ENCODE measurements at places on chromosomes 16 and 17.

DNA sequence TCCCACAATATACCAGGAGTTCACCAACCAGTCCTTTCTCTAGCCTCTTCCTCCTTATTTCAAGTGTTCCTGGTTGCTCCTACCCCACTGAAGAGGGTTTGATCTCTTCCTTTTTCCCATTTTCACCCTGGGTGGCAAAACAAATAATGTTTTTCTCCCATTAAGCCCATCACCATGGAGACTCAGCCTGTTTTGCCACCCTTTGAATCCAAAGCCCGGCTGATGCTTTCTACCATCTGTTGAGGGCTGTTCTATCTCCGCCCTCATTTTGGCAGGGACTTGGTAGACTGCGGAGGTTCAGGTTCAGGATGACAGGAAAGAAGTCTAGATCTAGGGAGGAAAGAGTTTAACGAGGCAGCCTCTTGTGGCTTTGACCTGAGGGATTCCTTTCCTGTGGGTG lies 2.6 kb downstream of the DNAH2 start:
- peaks cover 35% of the 10 kb centered on the region for H3K4me1 ChIP-seq
- H3K36me3 ChIP-seq = no peaks in the 10 kb centered on the region
- no peak overlapping the region for H3K4me3 ChIP-seq

- H3K4me1 ChIP-seq = peaks cover 5% of the 10 kb centered on the region
- peaks cover 15% of the 10 kb centered on the region for H3K27me3 ChIP-seq
- H3K4me3 ChIP-seq = no peak overlapping the region
- DNase-seq = no peak
- no peaks in the 10 kb centered on the region for H3K36me3 ChIP-seq
- no peak overlapping the region for H3K27ac ChIP-seq
Measured at GRCh38 chr16:66910175-66910940, 8.3 kb downstream of the CDH16 start.

- peaks cover 3% of the 10 kb centered on the region for H3K36me3 ChIP-seq
- no peak overlapping the region for H3K27ac ChIP-seq
- no peaks in the 10 kb centered on the region for H3K27me3 ChIP-seq
- no peaks in the 10 kb centered on the region for H3K4me1 ChIP-seq
- DNase-seq = no peak
Measured at GRCh38 chr16:47408491-47408890, 52.4 kb downstream of the ITFG1 start.

- no peak overlapping the region for H3K27ac ChIP-seq
- H3K4me1 ChIP-seq = peaks cover 7% of the 10 kb centered on the region
- no peak overlapping the region for H3K4me3 ChIP-seq
- H3K27me3 ChIP-seq = no peaks in the 10 kb centered on the region
- H3K36me3 ChIP-seq = no peaks in the 10 kb centered on the region
- DNase-seq = no peak
Measured at GRCh38 chr17:72008236-72008876, 112.5 kb upstream of the SOX9 start.

DNA sequence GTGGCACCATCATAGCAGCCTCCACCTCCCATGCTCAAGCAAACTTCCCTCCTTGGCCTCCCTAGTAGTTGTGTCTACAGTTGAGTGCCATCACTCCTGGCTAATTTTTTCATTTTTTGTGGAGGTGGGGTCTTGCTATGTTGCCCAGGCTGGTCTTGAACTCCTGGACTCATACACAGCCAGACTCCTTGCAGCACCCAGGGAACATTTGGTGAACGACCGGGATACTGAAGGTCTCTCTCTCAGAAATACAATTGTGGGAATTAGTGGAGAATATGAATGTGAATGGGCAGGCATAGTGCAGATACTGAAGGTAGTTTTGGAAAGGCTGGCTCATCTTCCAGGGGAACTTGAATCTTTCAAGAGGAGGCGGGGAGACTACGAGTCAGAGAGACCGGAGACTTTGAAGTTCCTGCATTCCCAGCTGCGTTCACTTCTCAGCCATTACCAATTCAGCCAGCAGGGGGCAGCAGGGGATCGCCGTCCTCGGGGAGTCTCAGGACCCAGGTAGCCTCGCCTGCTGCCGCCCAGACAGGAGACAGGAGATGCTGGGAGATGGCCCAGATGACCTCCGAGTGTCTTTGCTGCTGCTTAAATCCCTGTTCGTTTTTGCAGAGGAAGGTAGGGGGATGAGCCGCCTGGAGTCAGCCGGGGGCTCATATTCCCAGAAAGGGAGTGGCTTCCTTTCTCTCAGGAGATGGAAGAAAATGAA lies 68.6 kb downstream of the HAPSTR1 start:
- no peaks in the 10 kb centered on the region for H3K36me3 ChIP-seq
- peaks cover 30% of the 10 kb centered on the region for H3K4me1 ChIP-seq
- H3K27ac ChIP-seq = no peak overlapping the region
- peak; percentile 87 for DNase-seq

DNA sequence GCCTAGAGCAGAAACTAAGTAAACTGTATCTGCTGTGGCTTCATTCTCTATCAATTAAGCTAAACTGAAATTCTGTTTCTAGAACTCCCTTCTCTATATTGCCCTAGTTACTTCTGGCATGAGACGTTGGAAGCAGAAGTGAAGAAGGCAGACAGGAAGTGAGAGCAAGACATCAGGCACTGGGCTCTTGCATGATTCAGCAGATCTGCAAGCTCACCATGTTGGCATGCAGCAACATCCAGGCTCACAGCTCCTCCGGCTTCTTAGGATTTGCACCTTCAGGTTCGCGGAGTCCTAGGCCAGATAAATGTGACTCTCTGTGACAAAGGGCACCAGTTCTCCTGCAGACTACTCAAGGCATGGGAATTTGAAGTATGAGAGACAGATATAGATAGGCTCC lies 148.3 kb downstream of the CDH8 start:
- no peak overlapping the region for H3K27ac ChIP-seq
- H3K27me3 ChIP-seq = no peaks in the 10 kb centered on the region
- peaks cover 8% of the 10 kb centered on the region for H3K36me3 ChIP-seq
- peaks cover 4% of the 10 kb centered on the region for H3K4me1 ChIP-seq

- H3K4me3 ChIP-seq = no peak overlapping the region
- peaks cover 14% of the 10 kb centered on the region for H3K4me1 ChIP-seq
- peaks cover 30% of the 10 kb centered on the region for H3K27me3 ChIP-seq
Measured at GRCh38 chr17:45904866-45905265, 10.5 kb downstream of the MAPT start.

DNA sequence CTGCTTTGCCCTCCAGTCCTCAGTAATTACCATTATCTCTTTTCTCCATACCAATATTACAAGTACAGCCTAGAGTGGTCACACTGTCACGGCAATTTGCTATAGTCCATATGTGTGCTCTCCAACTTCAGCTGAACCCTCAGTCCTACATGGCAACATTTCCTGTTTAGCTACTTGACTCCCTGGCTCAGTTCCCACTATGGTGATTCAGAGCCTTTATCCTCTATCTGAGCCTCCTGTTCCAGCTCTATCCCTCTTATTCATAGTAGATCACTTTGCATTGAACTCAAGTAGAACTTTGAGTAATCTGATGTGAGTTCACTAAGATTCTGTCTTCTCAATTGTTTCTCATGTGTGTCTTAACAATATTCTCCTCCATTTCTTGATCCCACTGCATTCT lies 43.7 kb upstream of the GOSR1 start:
- no peak overlapping the region for H3K27ac ChIP-seq
- H3K27me3 ChIP-seq = no peaks in the 10 kb centered on the region
- no peaks in the 10 kb centered on the region for H3K36me3 ChIP-seq
- DNase-seq = no peak
- no peaks in the 10 kb centered on the region for H3K4me1 ChIP-seq
- no peak overlapping the region for H3K4me3 ChIP-seq

DNA sequence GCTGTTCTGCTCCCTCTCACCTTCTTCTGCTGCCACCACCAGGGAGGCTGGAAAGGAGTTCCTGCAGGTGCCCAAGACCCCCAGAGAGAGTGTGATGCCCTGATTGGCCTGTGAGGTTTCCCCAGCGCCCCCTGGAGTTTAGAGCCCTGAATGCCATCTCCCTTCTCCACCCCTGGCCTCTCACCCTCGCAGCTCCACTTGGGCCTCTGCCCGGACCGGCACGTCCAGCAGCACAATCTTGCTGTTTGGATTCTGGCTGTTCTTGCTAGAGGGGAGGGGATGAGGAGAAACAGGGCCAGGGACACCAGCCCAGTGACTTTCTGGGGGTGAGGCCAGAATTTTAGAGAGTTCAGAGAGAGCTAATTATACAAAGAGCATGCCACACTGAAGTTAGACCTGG lies 12.5 kb upstream of the FAM171A2 start:
- peaks cover 5% of the 10 kb centered on the region for H3K27me3 ChIP-seq
- H3K27ac ChIP-seq = no peak overlapping the region
- DNase-seq = peak; percentile 74
- H3K4me1 ChIP-seq = peaks cover 27% of the 10 kb centered on the region
- no peaks in the 10 kb centered on the region for H3K36me3 ChIP-seq

DNA sequence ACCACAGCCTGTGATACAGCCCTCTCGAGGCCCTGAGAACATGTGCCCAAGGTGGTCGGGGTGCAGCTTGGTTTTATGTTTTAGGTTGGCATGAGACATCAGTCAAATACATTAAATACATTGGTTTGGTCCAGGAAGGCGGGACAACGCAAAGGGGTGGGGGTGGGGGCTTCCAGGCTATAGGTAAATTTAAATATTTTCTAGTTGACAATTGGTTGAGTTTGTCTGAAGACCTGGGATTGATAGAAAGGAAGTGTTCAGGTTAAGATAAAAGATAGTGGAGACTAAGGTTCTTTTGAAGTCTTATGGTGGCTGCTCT lies 1.2 kb upstream of the ZKSCAN2 start:
- no peaks in the 10 kb centered on the region for H3K27me3 ChIP-seq
- H3K4me1 ChIP-seq = peaks cover 36% of the 10 kb centered on the region
- no peak for DNase-seq
- peak overlapping the region; percentile 97 for H3K27ac ChIP-seq
- peak overlapping the region; percentile 92 for H3K4me3 ChIP-seq

GRCh38 chr17:6994666-6995256 lies 1.1 kb upstream of the ALOX12 start:
- H3K36me3 ChIP-seq = 0 out of 2 replicates have a peak, but pooled peaks cover 5% of the 10 kb centered on the region
- peaks cover 55% of the 10 kb centered on the region for H3K27me3 ChIP-seq
- peak overlapping the region; percentile 77 for H3K4me3 ChIP-seq

GRCh38 chr17:79852748-79853147 lies 13.5 kb upstream of the CBX4 start:
- H3K4me1 ChIP-seq = peaks cover 3% of the 10 kb centered on the region
- H3K36me3 ChIP-seq = no peaks in the 10 kb centered on the region
- peaks cover 17% of the 10 kb centered on the region for H3K27me3 ChIP-seq

GRCh38 chr17:43854498-43854897 lies 7.5 kb downstream of the CD300LG start:
- no peak overlapping the region for H3K4me3 ChIP-seq
- H3K36me3 ChIP-seq = no peaks in the 10 kb centered on the region
- H3K27me3 ChIP-seq = peaks cover 6% of the 10 kb centered on the region
- DNase-seq = no peak
- H3K27ac ChIP-seq = no peak overlapping the region
- H3K4me1 ChIP-seq = no peaks in the 10 kb centered on the region

GRCh38 chr16:87471278-87472141 lies 21.3 kb downstream of the ZCCHC14 start:
- no peaks in the 10 kb centered on the region for H3K27me3 ChIP-seq
- peaks cover 24% of the 10 kb centered on the region for H3K4me1 ChIP-seq
- DNase-seq = no peak
- no peaks in the 10 kb centered on the region for H3K36me3 ChIP-seq
- H3K4me3 ChIP-seq = no peak overlapping the region

DNA sequence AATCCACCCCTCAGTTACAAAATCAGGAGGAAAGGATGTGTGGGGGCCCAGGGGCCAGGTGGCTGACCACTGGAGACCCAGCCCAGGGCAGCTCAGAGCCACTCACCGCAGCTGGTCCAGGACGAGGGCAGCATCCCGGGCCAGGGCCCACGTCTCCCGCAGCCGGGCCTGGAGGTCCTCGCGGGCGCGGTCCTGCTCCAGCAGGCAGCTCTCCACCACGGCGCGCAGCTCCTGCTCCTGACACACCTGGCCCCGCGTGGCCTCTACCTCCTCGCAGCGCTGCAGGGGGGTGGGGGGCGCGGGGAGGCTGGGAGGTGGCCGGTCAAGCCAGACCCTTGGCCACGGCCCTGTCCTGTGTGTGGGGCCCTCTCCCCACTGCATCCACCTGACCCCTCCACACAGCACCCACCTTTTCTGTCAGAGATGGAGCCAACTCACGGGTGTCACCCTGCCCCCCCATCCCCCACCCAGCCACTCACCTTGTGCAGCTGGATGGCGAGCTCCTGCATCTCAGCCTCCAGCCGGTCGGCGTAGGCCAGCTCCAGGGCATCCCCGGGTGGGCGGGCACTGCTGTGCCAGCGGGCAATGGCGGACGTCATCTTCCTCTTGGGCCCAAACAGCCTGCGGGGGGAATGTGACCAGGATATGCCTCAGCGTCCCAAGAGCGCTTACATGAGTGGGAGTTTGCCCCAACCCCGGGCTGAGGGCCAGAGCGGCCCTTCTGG lies 5.1 kb downstream of the NUDT16L1 start:
- no peaks in the 10 kb centered on the region for H3K27me3 ChIP-seq
- H3K4me3 ChIP-seq = no peak overlapping the region
- peaks cover 15% of the 10 kb centered on the region for H3K36me3 ChIP-seq
- no peak for DNase-seq
- H3K27ac ChIP-seq = no peak overlapping the region

GRCh38 chr17:73155410-73156165 lies 9.2 kb upstream of the SSTR2 start:
- no peaks in the 10 kb centered on the region for H3K27me3 ChIP-seq
- DNase-seq = peak; percentile 26
- H3K27ac ChIP-seq = no peak overlapping the region
- H3K4me1 ChIP-seq = peaks cover 33% of the 10 kb centered on the region

GRCh38 chr17:62761884-62762283 lies 46.2 kb downstream of the MARCHF10 start:
- H3K27me3 ChIP-seq = peaks cover 3% of the 10 kb centered on the region
- H3K4me3 ChIP-seq = no peak overlapping the region
- peaks cover 41% of the 10 kb centered on the region for H3K4me1 ChIP-seq
- no peaks in the 10 kb centered on the region for H3K36me3 ChIP-seq
- no peak overlapping the region for H3K27ac ChIP-seq

GRCh38 chr16:72797621-72798020 lies 250.3 kb downstream of the ZFHX3 start:
- no peaks in the 10 kb centered on the region for H3K27me3 ChIP-seq
- no peak overlapping the region for H3K4me3 ChIP-seq
- peaks cover 7% of the 10 kb centered on the region for H3K4me1 ChIP-seq
- DNase-seq = no peak

DNA sequence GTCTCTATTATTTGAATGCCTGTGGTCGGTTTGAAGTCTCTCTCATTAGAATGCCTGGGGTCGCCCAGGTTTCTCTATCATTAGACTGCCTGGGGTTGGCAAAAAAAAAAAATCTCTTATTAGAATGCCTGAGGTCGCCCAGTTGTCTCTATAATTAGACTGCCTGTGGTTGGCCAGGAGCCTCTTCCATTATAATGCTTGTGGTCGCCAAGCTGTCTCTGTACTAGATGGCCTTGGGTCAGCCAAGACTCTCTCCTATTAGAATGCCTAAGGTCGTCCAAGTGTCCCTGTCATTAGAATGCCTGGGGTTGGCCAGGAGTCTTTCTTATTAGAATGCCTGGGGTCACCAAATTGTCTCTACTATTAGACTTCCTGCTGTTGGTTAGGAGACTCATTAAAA lies 2228.4 kb downstream of the TP53TG3F start:
- H3K4me3 ChIP-seq = no peak overlapping the region
- no peak for DNase-seq
- H3K4me1 ChIP-seq = no peaks in the 10 kb centered on the region
- no peak overlapping the region for H3K27ac ChIP-seq
- peaks cover 87% of the 10 kb centered on the region for H3K36me3 ChIP-seq

Measured in WTC11 (cell line).